Cortex of kidney (tissue), 1 donor: ENCODE measurements at places on chromosomes 13 and 19.

- DNase-seq, result no peak
Observed at GRCh38 chr19:28213470-28214082, 999.4 kb downstream of the UQCRFS1 start.

- DNase-seq, result no peak
Observed at GRCh38 chr13:91153372-91153771, 194.1 kb upstream of the MIR17HG start.

DNA sequence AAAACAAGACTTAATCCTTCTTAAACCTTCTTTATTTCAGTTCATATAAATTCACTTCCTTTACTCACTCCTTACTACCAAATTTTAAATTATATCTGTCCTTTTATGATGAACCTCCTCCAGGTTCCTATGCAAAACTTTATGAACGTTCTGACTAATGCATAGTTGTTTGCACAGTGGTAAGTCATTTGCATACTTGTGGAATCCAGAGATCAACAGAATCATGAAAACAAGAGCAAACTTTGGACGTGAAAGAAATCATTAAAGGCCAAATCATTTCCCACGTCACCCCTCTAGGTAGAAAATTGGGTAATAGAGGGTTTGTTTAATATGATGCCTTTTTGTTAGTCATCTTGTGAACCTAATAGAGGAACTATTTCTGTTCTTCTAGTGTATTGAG lies 32.3 kb upstream of the MYCBP2 start:
- DNase-seq, result no peak

DNA sequence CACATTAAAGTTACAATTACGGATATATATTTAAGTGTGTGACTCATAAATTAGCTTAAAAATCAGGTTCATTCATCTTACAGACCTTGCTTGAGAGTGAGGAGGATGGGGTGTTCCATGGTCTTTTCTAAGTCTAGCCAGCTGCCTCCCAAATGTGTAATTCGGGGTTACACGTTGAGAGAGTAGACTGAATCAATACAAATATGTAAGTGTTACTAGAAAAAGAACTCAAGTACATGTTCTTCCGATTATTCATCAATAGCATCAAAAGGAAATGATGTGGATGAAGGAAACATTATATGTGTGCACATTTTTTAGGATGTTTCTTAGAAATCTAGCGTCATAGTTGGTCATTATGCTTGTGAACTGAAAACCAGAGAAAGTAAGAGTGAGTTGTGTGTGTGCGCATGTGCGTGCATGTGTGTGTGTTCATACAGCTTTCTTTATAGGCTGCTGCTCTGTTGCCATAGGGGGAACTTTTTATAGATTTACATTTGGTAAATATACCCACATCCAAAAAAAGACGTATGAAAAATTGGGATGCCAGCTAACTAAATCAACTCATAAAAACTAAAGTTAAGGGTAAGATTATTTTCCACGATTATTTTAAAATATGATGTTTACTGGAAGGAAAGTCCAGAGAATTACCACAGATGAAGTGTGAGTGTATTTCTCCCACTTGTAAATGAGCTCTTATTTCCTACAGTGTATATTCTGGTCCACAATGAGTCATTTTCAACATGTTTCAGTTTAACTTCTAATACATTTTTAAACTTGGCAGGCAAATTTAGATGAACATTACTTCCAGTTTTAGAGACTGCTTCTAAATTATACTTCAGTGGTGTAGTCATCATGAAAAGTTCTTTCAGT lies 82.4 kb downstream of the PIBF1 start:
- DNase-seq, result no peak
